ENCODE measurements at places on chromosomes 5 and 9. TPM values are rescaled to one million over a fixed set of nuclear protein-coding genes. Genes with fewer than 3 reads are reported as not detected.

Gene CDH18
- not detected for total RNA-seq

Gene NRARP
- total RNA-seq = 3.0 TPM

Gene PCDHB4
- 0.02 TPM for total RNA-seq

Gene OR1J2
- total RNA-seq = not detected

Gene SLC6A3
- total RNA-seq = 1.5 TPM

Gene HTR1A
- total RNA-seq = not detected

Gene CD14
- 3.4 TPM for total RNA-seq

Gene FAM221B
- total RNA-seq = not detected

Gene DOK3
- 3.9 TPM for total RNA-seq

Gene FAT2
- total RNA-seq = not detected

Gene CBY3
- total RNA-seq = not detected

Gene ZNG1C
- total RNA-seq = 70.7 TPM

Gene BNC2
- total RNA-seq = 8.1 TPM

Gene CAMK4
- not detected for total RNA-seq

Gene PCDHGA12
- not detected for total RNA-seq

Gene ZNF366
- total RNA-seq = not detected

Gene CCDC192
- not detected for total RNA-seq

Gene SH3PXD2B
- total RNA-seq = 23.6 TPM

Gene KLF4
- 36.8 TPM for total RNA-seq

Gene TMOD1
- total RNA-seq = 2.0 TPM

Gene FCN1
- not detected for total RNA-seq

Gene CATSPER3
- total RNA-seq = 0.48 TPM

Gene GRIA1
- total RNA-seq = not detected

Gene PCDH1
- total RNA-seq = 3.9 TPM

Gene CAPSL
- total RNA-seq = not detected

Gene ATP6V1G1
- 102 TPM for total RNA-seq

Gene PRUNE2
- 0.09 TPM for total RNA-seq

Gene SOHLH1
- not detected for total RNA-seq

Gene TMEM171
- 4.6 TPM for total RNA-seq

Gene ADGRD2
- not detected for total RNA-seq

Gene LHFPL2
- total RNA-seq = 84.2 TPM

Gene ANXA2R
- 3.1 TPM for total RNA-seq

Gene SPACA9
- total RNA-seq = 5.8 TPM

Gene SLC22A5
- 68.9 TPM for total RNA-seq

Gene MEF2C
- not detected for total RNA-seq

Data from A549 treated with dexamethasone at 1 μM for 4 hours (cell line).